NK-92 treated with Interleukin-12 subunit alpha and Interleukin-12 subunit beta, amount 100 ng/mL, for 24 hours (cell line): ENCODE measurements at places on chromosomes 11 and 22.

GRCh38 chr11:57429946-57430345 lies 3.0 kb upstream of the SLC43A3 start:
- DNase-seq: no peak

- no peak for DNase-seq
Observed at GRCh38 chr11:75463106-75463774, 30.2 kb upstream of the KLHL35 start.

GRCh38 chr11:130457623-130458409 lies 9.4 kb downstream of the ADAMTS15 start:
- no peak for DNase-seq

GRCh38 chr11:65043881-65044501 lies 3.0 kb downstream of the SAC3D1 start:
- no peak for DNase-seq

- DNase-seq: no peak
Observed at GRCh38 chr11:83097429-83098075, 25.9 kb upstream of the RAB30 start.

DNA sequence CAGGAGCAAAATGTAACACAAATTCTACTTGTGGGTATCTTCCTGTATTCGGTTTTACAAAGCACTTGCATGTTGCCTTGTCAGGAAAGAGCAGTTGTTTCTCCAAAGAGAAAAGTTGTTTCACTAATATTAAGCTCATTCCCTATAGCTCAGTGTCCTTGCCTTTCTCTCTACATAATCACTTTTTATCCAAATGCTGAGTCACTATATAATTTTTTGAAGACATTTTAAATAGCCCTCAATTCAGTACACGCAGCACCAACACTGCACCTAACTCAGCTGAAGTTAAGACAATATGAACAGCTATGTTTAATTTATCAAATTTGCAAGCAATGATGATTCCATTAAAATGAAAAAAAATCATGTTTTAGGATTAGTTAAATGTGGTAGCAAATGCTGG lies 14.5 kb upstream of the MRTFA start:
- no peak for DNase-seq

- DNase-seq: no peak
Observed at GRCh38 chr11:128346804-128347203, 240.6 kb downstream of the ETS1 start.

GRCh38 chr11:24609192-24610119 lies 112.6 kb downstream of the LUZP2 start:
- no peak for DNase-seq

DNA sequence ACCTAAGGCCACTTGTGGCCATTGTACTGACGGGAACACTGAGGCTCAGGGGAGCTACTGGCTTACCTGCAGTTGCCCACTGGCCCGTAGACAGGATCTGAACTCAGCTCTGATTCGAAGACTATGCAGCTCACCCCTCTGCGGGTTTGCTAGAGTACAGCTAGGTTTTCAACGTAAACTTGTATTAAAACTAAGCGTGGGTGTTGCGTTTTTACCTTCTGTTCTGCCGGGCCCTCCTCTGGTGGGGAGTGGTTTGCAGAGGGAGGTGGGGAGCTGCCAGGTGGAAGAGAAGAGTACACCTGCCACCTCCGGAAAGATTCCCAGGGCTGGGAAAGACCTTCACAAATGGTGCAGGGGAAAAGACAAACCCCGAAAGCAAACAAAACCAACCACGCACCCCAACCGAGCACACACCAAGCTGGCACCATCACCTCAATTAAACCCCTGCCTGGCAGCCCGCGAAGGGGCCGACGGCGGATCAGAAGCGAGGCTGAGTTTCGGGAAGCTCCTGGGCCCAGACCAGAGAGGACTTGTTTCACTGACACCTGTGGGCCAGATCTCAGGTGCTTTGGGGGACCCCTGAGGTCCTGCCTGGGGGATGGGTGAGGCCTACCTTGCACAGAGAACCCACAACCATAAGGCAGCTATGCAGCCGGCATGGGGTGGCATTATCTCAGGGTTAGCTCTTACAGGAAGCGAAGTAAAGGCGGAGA lies 37.7 kb downstream of the SHISAL1 start:
- no peak for DNase-seq

GRCh38 chr11:116644201-116644940 lies 128.4 kb downstream of the BUD13 start:
- DNase-seq: no peak

DNA sequence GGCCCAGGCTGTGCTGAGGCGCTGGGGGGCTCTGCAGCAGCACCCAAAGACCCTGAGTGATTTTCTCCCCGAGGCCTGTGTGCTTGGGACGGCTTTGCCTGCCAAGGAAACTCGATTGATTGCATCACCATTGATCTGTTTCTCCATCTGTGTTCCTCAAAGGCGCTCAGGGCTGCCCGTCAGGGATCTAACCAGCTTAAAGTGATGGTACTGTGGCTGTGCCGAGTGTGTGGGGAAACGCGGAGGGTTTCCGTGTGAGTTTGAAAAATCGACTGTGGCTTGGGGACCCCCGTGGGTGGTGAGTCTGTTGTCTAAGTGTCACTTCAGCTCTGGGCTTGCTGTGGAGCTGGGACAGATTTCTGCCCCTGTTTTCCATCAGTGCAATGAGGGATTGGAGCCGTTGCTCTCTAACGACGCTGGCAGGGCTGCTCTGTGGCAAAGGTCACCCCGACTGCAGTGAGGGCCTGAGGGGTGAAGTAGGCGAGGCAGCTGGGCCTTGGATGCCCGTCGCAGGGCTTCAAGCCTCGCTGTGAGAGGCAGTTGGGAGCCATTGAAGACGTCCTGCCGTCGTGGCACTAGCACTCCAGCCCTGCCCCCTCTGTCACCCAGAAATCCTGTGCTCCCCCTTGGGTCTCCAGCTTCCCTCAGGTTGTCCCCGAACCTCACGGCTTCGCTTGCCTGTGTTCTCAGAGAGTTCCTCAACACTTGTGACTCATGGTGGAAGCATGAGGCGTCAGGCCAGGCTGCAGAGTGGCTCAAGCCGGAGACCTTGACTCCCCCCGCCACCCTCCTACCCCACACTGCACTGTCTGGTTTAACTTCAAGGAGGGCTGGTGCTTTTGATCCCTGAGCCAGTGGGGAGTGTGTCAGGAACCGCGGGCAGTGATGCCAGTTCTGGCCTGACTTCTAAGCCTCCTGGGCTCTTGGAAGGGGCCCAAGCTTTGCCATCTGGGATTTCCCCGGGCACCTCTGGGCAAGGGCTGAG lies 21.8 kb downstream of the CACNA1I start:
- no peak for DNase-seq

DNA sequence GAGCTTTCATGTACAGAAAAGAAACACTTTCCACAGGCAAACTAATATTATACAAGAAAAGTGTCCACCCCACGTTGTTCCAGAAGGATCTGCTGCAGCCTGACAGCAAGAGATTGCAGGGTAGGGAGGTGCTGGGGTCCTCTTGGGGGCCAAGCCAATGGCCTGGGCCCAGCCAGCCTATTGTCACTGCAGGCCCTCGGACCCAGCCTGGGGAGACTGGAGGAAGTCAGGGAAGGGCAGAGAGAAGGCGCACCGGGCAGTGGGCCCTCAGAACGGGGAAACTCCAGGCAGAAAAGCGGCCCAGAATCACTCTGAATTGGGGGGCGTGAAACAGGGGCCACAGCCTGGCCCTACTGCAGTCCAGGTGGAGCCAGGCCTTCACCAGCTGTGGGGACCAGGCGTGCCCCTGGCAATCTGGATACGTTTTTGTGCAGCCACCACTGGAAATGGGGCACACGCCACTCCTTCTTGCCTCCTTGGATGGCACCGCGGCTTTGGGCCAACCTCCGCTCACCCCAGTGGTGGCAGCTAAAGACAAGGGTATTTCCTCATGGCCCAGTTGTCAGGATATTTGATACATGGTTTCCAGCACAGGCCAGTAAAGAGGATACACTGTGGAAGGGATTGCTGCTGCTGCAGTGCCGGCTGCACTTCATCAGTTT lies 3.9 kb upstream of the NAP1L4 start:
- DNase-seq: no peak

DNA sequence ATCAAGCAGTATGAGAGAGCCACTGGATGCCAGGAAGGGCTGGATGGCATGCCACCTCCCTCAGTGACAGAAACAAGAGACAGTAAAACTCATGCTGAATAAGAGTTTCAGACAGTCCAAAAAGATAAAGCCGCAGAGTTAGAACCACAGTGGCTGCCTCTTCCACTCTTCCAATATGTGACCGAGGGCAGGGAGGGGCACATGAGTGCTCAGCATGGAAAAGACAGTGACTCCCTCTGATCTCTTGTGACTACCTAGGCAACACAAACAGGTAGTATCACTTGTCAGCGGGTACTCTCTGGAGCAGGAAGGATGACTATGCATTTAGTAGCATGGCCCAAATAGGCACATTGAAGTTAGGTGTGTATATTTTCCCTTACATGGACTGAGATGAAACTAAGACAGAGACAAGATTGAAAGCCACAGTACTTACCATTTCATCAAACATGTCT lies 295.4 kb downstream of the CADM1 start:
- no peak for DNase-seq

DNA sequence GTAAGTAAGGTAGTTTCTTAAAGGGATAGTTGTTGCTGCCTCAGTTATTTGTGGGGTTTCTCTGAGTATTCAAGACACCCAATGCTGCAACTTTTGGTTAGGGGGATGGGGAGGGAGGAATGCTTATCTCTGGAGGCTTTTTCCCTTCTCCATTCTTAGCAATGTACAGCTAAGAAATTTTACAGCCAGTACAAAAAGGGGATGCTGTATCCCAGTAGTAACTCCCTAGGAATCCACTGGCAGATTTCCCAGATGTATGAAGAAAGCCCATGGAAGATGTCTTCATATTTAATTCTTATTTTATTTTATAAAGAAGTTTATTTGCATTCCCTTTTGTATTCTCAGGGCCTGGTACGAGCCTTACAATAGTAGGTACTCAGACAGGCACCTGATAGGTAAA lies 154.8 kb downstream of the ENTHD1 start:
- no peak for DNase-seq

GRCh38 chr22:33391298-33391697 lies 333.1 kb upstream of the SYN3 start:
- no peak for DNase-seq

DNA sequence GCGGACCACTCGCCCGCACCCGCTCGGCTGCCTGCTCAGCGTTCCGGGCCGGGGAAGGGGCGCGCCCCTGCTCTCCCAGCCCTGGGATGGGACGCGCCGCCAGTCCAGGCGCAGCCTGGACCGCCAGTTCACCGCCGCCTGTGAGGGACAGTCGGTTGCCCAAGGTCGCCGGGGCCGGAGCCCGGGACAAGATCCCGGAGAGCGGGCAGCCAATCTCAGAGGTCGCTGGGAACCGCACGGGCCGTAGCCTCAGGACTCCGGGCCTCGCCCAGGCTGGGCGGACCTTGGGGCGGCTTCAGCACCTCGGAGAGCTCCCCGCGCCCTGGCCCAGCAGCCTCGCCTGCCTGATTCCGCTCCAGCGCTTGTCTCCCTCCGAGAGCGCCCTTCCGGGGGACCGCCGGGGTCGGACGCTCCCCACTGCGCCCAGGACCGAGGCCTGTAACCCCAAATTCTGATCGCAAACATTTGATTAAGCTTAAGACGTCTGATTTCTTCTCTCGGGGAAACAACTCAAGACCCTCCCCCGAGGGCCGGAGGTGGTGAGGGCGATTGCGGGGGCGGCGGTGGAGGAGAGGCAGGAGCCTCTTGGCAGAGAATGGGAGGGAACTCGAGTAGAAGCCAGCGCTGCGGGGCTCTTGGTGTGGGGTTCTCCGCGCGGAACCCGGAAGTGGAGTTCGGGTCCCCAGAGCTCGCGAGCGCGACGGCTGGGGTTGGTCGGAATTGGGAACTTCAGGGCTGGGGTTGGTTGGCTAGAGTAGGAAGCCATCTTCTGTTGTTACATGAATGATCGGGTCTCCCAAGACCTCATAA lies 1.1 kb upstream of the CHRM4 start:
- DNase-seq: no peak

- no peak for DNase-seq
Observed at GRCh38 chr11:120285256-120285655, 39.8 kb upstream of the TLCD5 start.

DNA sequence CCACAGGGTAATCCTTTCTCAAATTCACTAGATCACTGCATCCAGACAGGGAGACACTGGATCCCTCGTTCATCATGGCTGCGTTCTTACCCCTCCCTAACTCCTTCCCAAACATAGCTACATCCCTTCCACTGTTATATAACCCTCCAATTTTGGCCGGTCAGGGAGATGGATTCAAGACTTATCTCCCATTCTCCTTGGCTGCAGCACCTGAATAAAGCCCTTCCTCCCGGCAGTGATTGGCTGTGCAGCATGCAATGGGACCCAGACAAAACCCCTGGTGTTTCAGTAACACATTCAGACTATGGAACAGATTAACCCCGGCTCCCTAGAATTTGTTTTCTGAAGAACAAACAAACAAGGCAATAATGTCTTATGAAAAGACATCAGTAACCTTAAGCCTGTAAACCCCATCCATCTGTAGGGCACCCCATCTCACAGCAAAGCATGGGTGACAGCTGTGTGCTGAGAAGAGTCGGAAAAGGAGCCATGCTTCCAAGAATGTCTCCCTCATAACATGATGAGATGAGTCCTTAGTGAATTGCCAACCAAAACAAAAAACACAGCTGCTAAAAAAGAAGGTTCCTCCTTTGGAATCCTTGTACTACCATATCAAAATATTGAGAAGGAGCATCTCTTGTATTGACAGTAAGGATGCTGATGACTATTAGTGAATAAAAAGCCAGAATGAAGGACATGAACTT lies 5.0 kb downstream of the MIF start:
- no peak for DNase-seq

- DNase-seq: no peak
Observed at GRCh38 chr22:20155330-20156041, 4.6 kb upstream of the CCDC188 start.

- DNase-seq: no peak
Observed at GRCh38 chr11:133136376-133136775, 395.9 kb downstream of the OPCML start.

DNA sequence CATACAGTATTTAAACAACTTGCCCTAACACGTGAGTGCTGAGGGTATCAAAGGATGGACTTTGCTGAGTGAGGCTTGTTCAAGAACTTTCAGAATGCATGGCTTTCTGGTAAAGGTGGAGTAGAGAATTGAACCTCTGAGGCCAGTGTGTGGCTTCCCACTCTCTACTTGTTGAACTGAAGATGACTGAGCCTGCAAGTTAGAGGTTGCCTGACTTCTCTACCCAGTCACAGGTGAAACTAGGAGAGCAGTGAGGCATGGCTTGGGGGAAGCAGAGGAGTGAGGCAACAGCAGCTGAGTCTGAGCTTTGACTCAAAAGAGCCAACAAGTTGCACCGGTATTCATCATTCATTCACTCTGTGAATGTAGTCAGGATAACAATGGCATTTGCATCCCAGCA lies 256.4 kb upstream of the SESN3 start:
- no peak for DNase-seq

GRCh38 chr11:76654980-76655379 lies 15.6 kb downstream of the LRRC32 start:
- DNase-seq: no peak

GRCh38 chr11:121533601-121534000 lies 80.8 kb upstream of the SORL1-AS1 start:
- DNase-seq: no peak

- no peak for DNase-seq
Observed at GRCh38 chr11:76252631-76253070, 46.3 kb upstream of the WNT11 start.
